ENCODE measurements at places on chromosomes 2 and 18.

GRCh38 chr2:71926876-71927756 is 220.5 kb downstream of the CYP26B1 start:
- DNase-seq: no peak

GRCh38 chr2:64482765-64483504 is 29.0 kb downstream of the LGALSL start:
- no peak for DNase-seq

DNA sequence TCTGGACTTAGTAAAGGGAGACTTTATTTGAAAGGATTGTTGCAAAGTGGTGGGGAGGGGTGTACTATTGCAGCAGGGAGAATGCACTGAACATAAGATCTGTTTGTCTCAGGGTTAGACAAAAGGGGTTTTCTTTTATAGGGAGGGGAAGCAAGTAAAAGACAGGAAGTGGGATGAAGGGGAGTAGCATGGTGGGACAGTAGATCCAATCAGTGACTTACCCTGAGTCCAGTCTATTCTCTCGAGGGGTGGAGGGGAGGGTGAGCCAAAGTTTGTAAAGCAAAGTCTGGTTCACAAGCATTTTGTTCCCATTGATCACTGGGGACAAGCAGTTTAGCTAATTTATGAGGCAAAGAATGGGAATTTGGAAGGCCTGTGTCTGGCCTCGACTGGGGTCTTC is 35.0 kb upstream of the CYP27C1 start:
- no peak for DNase-seq

DNA sequence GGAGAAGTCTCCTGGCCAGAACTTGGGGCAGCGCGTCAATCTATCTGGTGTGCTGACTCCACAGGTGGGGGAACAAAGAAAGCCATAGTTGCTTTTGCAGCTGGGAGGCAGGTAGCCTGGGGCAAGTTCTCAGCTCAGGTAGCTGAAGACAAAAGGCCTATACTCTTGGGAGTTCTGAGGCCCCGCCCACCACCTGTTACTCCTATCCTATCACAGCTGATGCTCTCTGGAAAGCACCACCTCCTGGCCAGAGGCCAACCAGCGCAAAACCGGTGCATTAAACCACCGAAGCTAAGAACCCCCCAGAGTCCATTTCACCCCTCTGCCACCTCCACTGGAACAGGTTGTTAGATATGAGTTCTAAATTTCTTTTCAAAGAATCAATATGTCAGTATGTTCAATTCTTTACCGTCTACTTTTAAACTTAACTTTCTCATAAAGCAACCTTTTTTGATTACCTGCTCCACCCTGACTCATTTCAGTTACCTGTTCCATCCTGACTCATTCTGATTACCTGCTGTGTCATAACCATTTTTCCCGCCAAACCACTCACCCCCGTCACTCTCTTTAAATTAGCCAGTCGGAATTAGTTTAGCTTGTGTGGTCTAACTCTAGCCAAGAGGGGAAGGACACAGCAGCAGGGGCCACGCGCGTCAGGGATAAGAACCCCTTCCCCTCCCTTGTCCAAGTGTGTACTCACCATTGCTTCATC is 43.4 kb downstream of the UPP2 start:
- no peak for DNase-seq
